ENCODE measurements at places on chromosomes 11 and 22. TPM values are rescaled to one million over a fixed set of nuclear protein-coding genes. Genes with fewer than 3 reads are reported as not detected.

GRCh38 chr11:124791626-124792341 lies 8.4 kb downstream of the MSANTD2 start:
- DNase-seq: no peak
- H3K4me1 ChIP-seq: no peaks in the 10 kb centered on the region
- H3K36me3 ChIP-seq: no peaks in the 10 kb centered on the region
- H3K27ac ChIP-seq: no peak overlapping the region
- no peak overlapping the region for H3K4me3 ChIP-seq
- H3K27me3 ChIP-seq: no peaks in the 10 kb centered on the region

GRCh38 chr11:11577932-11578911 lies 43.6 kb downstream of the GALNT18 start:
- no peaks in the 10 kb centered on the region for H3K36me3 ChIP-seq
- no peak overlapping the region for H3K4me3 ChIP-seq
- no peak for DNase-seq
- no peak overlapping the region for H3K27ac ChIP-seq
- peaks cover 23% of the 10 kb centered on the region for H3K27me3 ChIP-seq

GRCh38 chr22:38129021-38129420 lies 18.5 kb upstream of the BAIAP2L2 start:
- H3K4me3 ChIP-seq: no peak overlapping the region
- peak; percentile 51 for DNase-seq
- no peak overlapping the region for H3K27ac ChIP-seq

DNA sequence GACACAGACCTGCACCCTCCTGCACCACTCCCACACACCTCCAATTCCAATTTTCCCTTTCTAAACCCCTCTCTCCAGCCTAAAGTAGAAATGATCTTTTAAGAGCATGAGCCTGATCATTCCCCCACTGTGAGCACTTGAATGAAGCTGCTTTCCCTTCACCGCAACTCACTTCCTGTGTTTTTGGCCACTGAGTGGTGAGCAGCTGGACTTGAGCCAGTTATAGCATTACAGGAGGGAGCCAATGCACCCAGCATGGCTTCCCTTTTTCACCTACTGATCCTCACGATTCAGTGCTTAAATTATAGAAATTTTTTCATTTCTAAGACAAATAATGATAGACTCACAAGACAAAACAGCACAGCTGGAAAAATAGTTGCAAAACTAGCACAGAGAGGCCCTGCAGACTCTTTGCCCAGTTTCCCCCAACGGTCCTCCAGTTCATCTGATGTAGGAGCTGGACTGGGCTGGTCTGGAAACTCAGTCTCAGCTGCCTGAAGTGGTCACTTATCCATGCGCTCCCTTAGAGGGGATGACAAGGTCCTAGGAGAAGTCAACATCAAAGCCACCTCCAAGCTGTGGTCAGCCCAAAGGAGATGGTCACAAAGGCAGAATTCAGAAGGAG lies 9.7 kb upstream of the APOL4 start:
- no peak overlapping the region for H3K4me3 ChIP-seq
- no peaks in the 10 kb centered on the region for H3K4me1 ChIP-seq
- peaks cover 25% of the 10 kb centered on the region for H3K27me3 ChIP-seq
- no peak overlapping the region for H3K27ac ChIP-seq
- H3K36me3 ChIP-seq: no peaks in the 10 kb centered on the region

GRCh38 chr11:78349624-78350023 lies 68.0 kb downstream of the GAB2 start:
- H3K27me3 ChIP-seq: no peaks in the 10 kb centered on the region
- no peaks in the 10 kb centered on the region for H3K36me3 ChIP-seq
- no peak for DNase-seq
- peak overlapping the region; percentile 56 for H3K4me3 ChIP-seq
- H3K27ac ChIP-seq: peak overlapping the region; percentile 45
- H3K4me1 ChIP-seq: peaks cover 22% of the 10 kb centered on the region

- no peaks in the 10 kb centered on the region for H3K4me1 ChIP-seq
- no peaks in the 10 kb centered on the region for H3K36me3 ChIP-seq
- no peak overlapping the region for H3K27ac ChIP-seq
- H3K27me3 ChIP-seq: no peaks in the 10 kb centered on the region
These were observed 143.2 kb downstream of the SBF2 start for GRCh38 chr11:10150800-10151199.

GRCh38 chr11:86812322-86812670 lies 12.0 kb downstream of the PRSS23 start:
- H3K36me3 ChIP-seq: peaks cover 22% of the 10 kb centered on the region
- H3K27me3 ChIP-seq: no peaks in the 10 kb centered on the region
- H3K27ac ChIP-seq: no peak overlapping the region
- DNase-seq: no peak
- H3K4me1 ChIP-seq: peaks cover 35% of the 10 kb centered on the region
- H3K4me3 ChIP-seq: no peak overlapping the region

- no peaks in the 10 kb centered on the region for H3K27me3 ChIP-seq
- peak overlapping the region; percentile 7 for H3K27ac ChIP-seq
- peaks cover 3% of the 10 kb centered on the region for H3K4me1 ChIP-seq
- no peak for DNase-seq
- no peak overlapping the region for H3K4me3 ChIP-seq
- peaks cover 4% of the 10 kb centered on the region for H3K36me3 ChIP-seq
These were observed 90.4 kb downstream of the RBFOX2 start for GRCh38 chr22:35938226-35938625.

- peak; percentile 60 for DNase-seq
- H3K27ac ChIP-seq: no peak overlapping the region
- no peaks in the 10 kb centered on the region for H3K4me1 ChIP-seq
- H3K4me3 ChIP-seq: no peak overlapping the region
- H3K27me3 ChIP-seq: no peaks in the 10 kb centered on the region
These were observed 32.6 kb downstream of the SHANK3 start for GRCh38 chr22:50705219-50705691.

DNA sequence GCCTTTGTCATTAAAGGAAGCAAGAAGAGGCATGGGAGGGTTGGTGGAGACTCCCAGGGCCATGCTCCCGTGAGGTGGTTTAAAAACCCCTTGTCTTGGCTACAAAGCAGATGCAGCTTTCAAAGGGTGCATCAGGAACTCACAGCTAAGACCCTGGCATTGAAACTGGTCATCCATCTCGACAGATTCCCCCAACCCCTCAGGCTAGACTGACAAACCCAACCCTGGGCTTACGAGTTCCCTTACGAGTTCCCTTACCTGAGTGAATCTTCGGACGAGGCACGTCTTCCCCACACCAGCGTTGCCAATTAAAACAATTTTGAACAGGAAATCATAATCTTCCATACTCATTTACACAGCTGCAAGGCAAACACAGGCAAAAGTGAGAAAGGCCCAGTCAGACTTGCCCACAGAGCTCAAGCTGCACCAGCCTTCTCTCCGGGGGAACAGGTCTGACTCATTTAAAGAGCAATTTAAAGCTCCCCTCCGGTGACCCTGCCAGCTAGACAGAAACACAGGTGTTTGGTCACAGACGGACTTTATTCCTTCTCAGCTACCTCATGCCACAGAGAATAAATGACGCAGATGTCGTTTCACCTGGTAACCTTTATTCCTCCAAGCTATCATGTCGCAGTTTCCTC lies 74.6 kb downstream of the RAB30 start:
- H3K27me3 ChIP-seq: no peaks in the 10 kb centered on the region
- H3K4me3 ChIP-seq: no peak overlapping the region
- no peak for DNase-seq
- no peak overlapping the region for H3K27ac ChIP-seq

GRCh38 chr11:130427581-130428315 lies 661 bp downstream of the ADAMTS8 start:
- H3K4me3 ChIP-seq: peak overlapping the region; percentile 30
- H3K4me1 ChIP-seq: peaks cover 14% of the 10 kb centered on the region
- peak; percentile 84 for DNase-seq
- no peak overlapping the region for H3K27ac ChIP-seq
- H3K36me3 ChIP-seq: no peaks in the 10 kb centered on the region
- peaks cover 74% of the 10 kb centered on the region for H3K27me3 ChIP-seq

- DNase-seq: no peak
- no peaks in the 10 kb centered on the region for H3K27me3 ChIP-seq
- no peak overlapping the region for H3K27ac ChIP-seq
- no peaks in the 10 kb centered on the region for H3K36me3 ChIP-seq
- H3K4me1 ChIP-seq: no peaks in the 10 kb centered on the region
- no peak overlapping the region for H3K4me3 ChIP-seq
These were observed 21.1 kb upstream of the LRRC55 start for GRCh38 chr11:57160665-57161064.

DNA sequence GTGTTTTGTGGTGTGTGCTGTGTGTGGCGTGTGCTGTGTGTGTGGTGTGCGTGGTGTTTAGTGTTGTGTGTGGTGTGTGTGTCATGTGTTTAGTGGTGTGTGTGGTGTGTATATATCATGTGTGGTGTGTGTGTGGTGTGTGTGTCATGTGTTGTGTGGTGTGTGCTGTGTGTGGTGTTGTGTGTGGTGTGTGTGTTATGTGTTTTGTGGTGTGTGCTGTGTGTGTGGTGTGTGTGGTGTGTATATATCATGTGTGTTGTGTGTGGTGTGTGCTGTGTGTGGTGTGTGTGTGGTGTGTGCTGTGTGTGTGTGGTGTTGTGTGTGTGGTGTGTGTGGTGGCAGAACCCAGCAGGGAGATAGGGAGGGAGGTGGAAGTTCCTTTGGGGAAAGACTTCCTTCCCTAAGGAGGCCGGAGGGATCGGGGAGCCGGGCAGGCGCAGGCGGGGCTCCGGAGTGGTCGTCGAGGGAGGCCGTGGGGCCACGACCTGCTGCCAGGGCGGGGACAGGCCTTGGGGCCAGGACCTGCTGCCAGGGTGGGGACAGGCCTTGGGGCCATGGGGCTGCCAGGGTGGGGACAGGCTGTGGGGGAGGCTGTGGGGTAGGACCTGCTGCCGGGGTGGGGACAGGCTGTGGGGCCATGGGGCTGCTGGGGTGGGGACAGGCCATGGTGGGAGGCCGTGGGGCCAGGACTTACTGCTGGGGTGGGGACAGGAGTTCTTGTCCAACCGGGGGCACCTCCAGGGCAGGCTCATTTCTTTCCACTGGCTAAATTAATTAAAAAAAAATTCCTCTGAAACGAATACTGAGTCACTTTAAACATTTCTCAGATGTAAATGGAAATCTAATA lies 15.2 kb downstream of the PIM3 start:
- no peaks in the 10 kb centered on the region for H3K36me3 ChIP-seq
- H3K4me1 ChIP-seq: peaks cover 5% of the 10 kb centered on the region
- DNase-seq: peak; percentile 69
- no peaks in the 10 kb centered on the region for H3K27me3 ChIP-seq

- peaks cover 5% of the 10 kb centered on the region for H3K27me3 ChIP-seq
- no peak for DNase-seq
- no peak overlapping the region for H3K4me3 ChIP-seq
- H3K36me3 ChIP-seq: no peaks in the 10 kb centered on the region
These were observed 154.2 kb upstream of the NAV2 start for GRCh38 chr11:19558189-19558986.

DNA sequence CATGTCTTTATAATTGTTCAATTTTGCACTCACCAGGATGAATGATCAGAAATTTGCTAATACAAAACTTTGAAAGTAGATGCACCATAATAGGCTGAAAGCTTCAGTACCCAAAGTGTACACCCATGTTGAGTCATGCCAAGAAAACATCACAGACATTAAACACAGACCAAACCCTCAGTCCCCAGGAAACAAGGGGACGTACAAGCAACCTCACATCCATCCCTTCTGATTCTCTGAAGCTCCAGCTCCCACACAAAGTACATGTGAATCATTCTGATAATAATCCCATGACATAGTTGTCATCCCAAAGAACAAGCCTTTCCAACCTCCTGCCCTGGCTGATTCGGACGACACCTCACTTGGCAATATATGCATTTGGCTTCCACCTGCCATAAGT lies 183.8 kb downstream of the SNX19 start:
- no peak overlapping the region for H3K4me3 ChIP-seq
- H3K27ac ChIP-seq: no peak overlapping the region
- no peaks in the 10 kb centered on the region for H3K27me3 ChIP-seq
- no peak for DNase-seq
- no peaks in the 10 kb centered on the region for H3K36me3 ChIP-seq
- peaks cover 6% of the 10 kb centered on the region for H3K4me1 ChIP-seq

GRCh38 chr11:33952805-33953204 lies 60.9 kb upstream of the LMO2 start:
- H3K4me3 ChIP-seq: no peak overlapping the region
- H3K4me1 ChIP-seq: no peaks in the 10 kb centered on the region
- H3K36me3 ChIP-seq: no peaks in the 10 kb centered on the region
- no peak overlapping the region for H3K27ac ChIP-seq
- peaks cover 20% of the 10 kb centered on the region for H3K27me3 ChIP-seq

GRCh38 chr11:67416416-67417335 lies 1.2 kb downstream of the CARNS1 start:
- H3K27me3 ChIP-seq: peaks cover 23% of the 10 kb centered on the region
- no peak for DNase-seq
- H3K36me3 ChIP-seq: no peaks in the 10 kb centered on the region
- no peak overlapping the region for H3K27ac ChIP-seq
- H3K4me3 ChIP-seq: no peak overlapping the region

GRCh38 chr11:117814204-117814765 lies 10.3 kb downstream of the FXYD2 start:
- no peaks in the 10 kb centered on the region for H3K36me3 ChIP-seq
- no peaks in the 10 kb centered on the region for H3K4me1 ChIP-seq
- no peak overlapping the region for H3K27ac ChIP-seq
- no peak overlapping the region for H3K4me3 ChIP-seq
- DNase-seq: peak; percentile 58
- H3K27me3 ChIP-seq: no peaks in the 10 kb centered on the region

DNA sequence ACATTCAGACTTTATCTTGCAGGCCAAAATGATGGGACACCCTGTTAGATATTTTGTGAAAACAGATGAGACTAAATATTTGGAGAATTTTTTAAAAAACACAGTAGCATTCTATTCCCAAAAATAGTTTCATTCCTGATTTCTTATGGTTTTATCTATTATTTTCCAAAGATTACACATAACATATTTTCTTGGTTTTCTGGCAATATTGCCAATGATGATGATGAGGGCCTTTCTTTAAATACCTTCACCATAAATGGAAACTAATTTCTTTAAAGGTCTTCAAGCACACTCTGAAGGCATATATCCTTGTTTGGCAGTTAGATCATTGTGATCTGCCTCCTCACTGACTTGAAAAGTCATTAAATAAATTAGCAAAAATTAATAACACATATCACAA lies 522.3 kb upstream of the LUZP2 start:
- no peak overlapping the region for H3K27ac ChIP-seq
- H3K4me1 ChIP-seq: peaks cover 19% of the 10 kb centered on the region
- no peaks in the 10 kb centered on the region for H3K27me3 ChIP-seq
- no peak for DNase-seq

DNA sequence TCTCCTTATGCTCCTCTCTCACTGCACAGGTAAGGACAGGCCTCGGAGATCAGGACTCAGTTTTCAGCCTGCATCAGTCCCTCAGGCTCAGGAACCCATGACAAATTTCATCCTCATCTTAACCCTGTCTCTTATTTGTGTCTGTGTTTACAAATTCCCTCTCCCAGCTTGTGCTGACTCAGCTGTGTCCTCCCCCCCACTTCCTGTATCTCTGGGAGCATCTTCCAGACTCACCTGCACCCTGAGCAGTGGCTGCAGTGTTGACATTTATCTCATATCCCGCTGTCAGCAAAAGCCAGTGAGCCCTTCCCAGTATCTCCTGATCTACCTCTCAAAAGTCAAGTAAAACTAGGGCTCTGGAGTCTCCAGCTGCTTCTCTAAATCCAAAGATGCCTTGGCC lies 65.6 kb upstream of the VPREB1 start:
- no peak overlapping the region for H3K4me3 ChIP-seq
- H3K27me3 ChIP-seq: peaks cover 12% of the 10 kb centered on the region
- no peak overlapping the region for H3K27ac ChIP-seq
- H3K36me3 ChIP-seq: no peaks in the 10 kb centered on the region
- no peaks in the 10 kb centered on the region for H3K4me1 ChIP-seq

GRM5 gene
- total RNA-seq: not detected

CECR2 gene
- total RNA-seq: not detected

LGALS1 gene
- total RNA-seq: 3,217 TPM

MRGPRF gene
- 41.5 TPM for total RNA-seq

SPON1 gene
- total RNA-seq: 0.72 TPM

MYBPC3 gene
- total RNA-seq: not detected
